Smooth muscle cell of trachea (primary cell): ENCODE measurements at places on chromosomes 6 and 20. TPM values are rescaled to one million over a fixed set of nuclear protein-coding genes. Genes with fewer than 3 reads are reported as not detected.

Gene TSBP1
- total RNA-seq = not detected in 2 replicates

Gene ZNF311
- 1.8 and 1.9 TPM in 2 replicates for total RNA-seq

Gene CLPSL2
- total RNA-seq = not detected in 2 replicates

Gene NUP43
- total RNA-seq = 16.9 and 31.1 TPM in 2 replicates

Gene HCK
- not detected in 2 replicates for total RNA-seq

Gene NKX2-2
- total RNA-seq = not detected in 2 replicates

Gene PTCRA
- total RNA-seq = not detected in 2 replicates

Gene TNF
- not detected in 2 replicates for total RNA-seq

Gene MYO6
- total RNA-seq = 15.9 and 18.6 TPM in 2 replicates
